HT-29 (cell line): ENCODE measurements at places on chromosomes 2 and 18. TPM values are rescaled to one million over a fixed set of nuclear protein-coding genes. Genes with fewer than 3 reads are reported as not detected.

GRCh38 chr2:39144416-39144815, 23.6 kb upstream of the SOS1 start:
- DNase-seq = no peak

ANO7 gene
- total RNA-seq = 3.0 and 4.1 TPM in 2 replicates

GRCh38 chr2:224798180-224798579, 82.0 kb upstream of the CCDC195 start:
- no peak for DNase-seq

DNA sequence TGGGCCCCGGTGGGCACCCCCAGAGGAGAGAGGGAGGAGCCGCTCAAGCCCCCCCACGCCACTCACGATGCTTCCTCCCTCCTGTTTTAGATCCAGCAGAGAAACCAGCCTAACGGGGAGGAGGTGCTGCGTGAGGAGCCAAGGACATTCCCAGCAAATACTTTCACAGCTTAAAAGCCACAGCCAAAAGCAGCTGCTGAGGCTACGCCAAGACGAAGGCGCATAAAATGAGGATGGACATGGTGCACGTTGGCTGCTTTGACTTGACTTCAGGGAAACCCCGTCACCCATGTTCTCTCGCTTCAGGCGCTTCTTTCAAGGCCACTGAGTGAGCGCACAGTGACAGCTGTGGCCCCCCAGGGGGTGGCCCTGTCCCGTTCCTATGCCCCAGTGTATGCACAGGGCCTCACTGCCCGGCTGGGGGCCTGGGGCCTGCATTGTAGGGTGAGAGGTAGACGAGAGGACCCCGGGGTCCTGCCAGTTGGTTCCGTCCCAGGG, 72.1 kb upstream of the PXDN start:
- DNase-seq = no peak

GRCh38 chr2:132668987-132669907, 758 bp downstream of the LYPD1 start:
- no peak for DNase-seq

DNA sequence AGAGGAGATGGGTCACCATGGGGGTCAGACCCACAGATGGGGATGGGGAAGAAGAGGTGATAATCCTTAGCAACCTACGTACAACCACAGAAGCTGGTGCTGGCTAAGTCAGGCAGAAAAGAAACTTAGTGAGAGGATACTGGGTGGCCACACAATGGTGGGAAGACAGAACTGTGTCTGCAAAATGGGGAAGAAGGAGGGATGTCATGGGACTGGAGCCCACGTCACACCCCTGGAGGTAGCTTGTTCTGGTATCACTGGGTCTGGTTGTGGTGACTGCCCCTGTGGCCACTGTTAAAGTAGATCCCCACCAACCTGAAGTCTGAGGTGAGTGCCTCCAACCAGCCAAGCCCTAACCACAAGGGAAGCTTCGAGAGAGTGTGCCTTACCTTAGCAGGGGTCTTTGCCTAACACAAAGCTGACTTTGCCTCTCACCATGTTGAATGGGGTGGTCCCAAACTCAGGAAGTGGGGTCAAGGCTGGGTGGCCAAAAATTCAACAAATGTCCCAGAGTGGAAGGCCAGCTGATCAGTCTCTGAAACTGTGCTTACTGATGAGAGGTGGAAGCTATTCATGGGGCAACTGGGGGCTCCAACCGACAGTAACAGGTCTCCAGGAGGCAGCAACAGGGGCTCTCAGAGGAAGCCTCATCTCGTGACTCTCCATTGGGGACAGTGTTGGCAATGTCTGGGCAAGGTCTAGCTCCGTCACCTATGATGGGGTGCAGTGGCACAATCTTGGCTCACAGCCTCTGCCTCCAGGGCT, 64.8 kb upstream of the SLC1A4 start:
- DNase-seq = no peak

MYO3B gene
- not detected in 2 replicates for total RNA-seq

DNA sequence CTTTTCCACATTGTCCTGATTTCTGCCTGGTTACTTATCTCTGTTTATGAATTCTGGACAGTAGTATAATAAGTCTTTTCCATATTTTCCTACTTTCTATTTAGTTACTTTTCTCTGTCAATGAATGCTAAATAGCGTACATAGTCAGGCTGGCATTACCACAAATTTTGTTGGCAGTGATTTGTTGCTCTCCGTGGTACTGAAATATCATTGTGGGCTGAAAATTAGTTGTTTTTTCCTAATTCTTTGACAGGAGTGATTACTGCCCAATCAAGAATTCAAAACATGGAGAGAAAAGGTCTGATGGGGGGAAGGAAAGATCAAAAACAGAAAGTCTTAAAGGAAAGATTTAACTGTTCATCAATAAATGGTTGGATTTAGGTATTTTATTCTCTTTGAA, 7.7 kb upstream of the GALNT13 start:
- DNase-seq = no peak

SP140 gene
- total RNA-seq = not detected in 2 replicates

DNA sequence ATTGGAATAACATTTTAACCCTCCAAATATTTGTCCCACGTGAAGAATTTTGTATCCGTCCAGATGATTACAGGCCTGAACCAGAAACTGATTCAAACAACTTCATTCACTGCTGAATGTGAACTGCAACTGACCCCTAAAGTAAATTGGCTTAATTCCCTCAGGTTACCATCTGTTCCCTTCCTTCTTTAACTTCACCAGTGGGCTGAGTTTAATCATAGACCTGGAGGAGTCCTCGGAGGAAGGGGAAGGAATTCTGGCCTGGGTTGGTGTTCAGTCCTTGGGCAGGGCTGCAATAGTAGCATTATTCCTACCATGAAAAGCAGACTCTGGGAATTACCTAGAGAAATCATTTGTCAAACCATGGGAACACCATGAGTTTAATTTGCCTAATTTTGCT, 207.4 kb downstream of the TMEM247 start:
- DNase-seq = no peak

DNA sequence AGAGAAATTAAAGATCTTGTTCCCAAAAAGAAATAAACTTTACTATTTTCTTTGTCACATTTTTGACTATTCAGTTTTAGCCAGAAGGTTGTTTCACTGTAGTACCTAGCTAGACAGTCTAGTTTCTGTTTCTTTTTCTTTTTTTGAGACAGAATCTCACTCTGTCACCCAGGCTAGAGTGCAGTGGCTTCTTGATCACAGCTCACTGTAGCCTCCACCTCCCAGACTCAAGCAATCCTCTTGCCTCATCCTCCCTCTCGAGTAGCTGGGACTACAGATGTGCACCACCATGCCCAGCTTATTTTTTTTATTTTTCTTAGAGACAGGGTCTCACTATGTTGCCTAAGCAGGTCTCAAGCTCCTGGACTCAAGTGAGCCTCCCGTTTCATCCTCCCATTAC, 2.2 kb downstream of the RBM45 start:
- no peak for DNase-seq

GRCh38 chr18:77208964-77209363, 40.7 kb upstream of the GALR1 start:
- no peak for DNase-seq

LCT gene
- not detected in 2 replicates for total RNA-seq

EMX1 gene
- 0.23 and 1.0 TPM in 2 replicates for total RNA-seq

SLC5A7 gene
- total RNA-seq = not detected in 2 replicates

AGXT gene
- 1.6 and 3.0 TPM in 2 replicates for total RNA-seq

DNA sequence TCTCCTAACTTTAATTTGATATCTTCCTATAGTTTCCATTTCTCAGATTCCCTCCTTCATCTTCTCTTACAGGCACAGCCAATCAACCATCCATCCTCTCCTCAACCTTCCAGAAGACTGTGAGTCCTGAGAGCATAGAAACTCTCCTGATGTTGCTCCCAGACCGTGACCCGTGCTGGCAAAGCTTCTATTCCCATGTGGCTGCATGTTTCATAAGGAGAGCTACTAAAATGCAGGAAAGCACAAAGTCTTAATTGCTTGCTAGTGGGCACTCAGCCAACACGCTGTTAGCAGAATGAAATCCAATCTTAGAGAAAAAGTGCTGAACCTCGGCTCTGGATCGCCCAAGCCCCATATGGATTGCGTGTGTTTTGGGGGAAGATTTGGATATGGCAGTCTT, 1244.7 kb upstream of the ZEB2 start:
- no peak for DNase-seq
